Stimulated activated CD8-positive, alpha-beta memory T cell treated with anti-CD3 and anti-CD28 coated beads, Interleukin-15, amount 100 ng/mL, for 24 hours (primary cell): ENCODE measurements at places on chromosomes 4 and X.

DNA sequence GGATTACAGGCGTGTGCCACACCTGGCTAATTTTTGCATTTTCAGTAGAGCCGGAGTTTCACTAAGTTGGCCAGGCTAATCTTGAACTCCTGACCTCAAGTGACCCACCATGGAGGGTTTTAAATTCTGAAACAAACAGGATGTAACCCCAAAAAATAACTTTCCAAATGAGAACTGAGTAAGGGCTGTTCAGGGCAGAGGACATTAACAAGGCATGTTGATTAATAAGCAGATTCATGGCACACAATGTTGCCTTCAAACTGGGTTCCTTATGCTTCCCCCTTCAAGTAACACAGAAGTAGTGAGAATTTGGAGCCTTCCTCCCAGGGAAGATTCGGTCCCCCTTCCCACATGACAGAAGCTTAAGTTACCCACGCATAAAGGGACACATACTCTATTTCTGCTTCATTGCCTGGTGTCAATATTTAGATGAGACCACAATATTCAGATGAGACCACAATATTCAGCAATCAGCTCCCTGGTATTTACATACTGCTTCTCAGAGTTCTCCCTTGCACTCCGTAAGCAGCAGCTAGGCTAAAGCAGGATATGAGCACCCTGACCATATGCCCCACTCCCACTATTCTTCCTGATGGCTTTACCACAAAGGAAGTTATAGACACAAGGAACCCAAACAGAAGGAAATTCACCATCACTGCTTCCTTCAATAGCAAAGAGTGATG lies 21.4 kb downstream of the GRSF1 start:
- no peak for DNase-seq

DNA sequence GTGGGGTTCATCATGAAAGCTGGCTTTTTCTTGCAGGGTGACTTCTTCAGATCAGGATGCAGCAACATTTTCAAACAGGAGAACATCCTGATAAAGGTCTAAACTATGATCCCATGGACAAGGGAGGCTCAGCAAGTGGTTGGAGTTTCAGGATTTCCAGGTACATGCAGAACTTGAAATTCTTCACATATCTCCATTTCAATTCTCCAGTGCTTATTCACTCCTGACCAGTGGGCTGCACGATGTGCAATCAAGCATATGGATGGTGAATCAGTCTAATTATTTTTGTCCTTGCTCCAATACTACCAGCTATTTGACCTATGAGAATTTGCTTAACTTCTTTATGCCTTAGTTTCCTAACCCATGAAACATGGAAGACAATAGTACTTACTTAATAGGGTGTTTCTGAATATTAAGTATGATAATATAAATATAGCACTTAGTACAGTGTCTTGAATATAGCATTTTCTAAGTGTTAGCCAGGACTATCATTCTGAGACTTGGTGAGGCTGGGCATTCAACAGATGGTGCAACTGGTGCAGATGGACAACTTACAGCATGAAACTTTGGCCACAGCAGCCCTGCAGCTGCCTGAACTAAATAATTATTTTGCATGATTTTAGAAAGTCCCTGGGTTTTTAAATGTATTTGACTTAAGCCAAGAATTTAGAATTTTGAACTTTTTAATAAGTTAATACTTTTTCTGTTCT lies 92.4 kb downstream of the HPGD start:
- no peak for DNase-seq

DNA sequence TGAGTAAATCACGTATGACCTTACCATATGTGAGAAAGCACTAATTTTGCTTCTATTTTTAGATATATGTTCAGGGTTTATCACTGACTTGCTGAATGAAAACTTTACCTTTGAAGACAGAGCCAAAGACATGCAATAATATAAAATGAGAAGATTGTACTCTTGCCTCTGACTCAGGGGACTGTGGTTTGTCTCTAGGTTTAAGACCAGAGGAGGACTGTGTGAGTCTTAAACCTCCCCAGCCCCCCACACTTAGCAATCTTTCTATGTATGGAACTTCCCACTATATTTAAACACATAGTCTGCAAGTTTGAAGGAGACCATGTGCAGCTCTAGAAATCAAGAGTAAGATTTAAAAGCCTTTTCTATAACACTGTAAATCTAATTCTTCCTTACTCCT lies 368.7 kb upstream of the FAM241A start:
- no peak for DNase-seq

- no peak for DNase-seq
Observed at GRCh38 chr4:80324171-80324570, 11.4 kb upstream of the CFAP299 start.

- DNase-seq = no peak
Observed at GRCh38 chr4:18197467-18197866, 175.9 kb upstream of the LCORL start.

GRCh38 chr4:2734612-2735011 lies 21.5 kb downstream of the TNIP2 start:
- no peak for DNase-seq

- DNase-seq = no peak
Observed at GRCh38 chr4:81746773-81747172, 275.1 kb upstream of the RASGEF1B start.
